ENCODE measurements at places on chromosomes 3 and 15.
A peak's percentile ranks its signal among the peaks of the same experiment; 100 is the strongest.

DNA sequence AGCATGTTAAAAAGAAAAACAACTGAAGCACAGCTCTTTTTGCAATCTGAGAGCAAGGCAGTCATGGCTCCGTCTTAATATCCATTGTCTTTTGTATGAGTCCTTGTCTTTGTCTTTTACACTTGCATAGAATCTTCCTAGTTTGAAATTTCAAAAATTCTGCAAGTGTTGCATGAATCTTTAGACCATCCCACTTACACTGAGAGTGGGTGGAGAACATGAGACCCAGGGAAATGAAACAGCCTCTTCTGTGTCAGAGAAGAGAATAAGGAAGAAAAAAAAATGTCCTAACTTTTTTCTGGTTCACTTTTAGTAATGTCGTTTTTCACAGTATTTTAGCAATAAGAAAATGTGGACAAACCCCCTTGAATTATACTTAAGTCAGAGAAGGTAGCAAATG, 12.1 kb upstream of the DCLK3 start:
- no peaks in the 10 kb centered on the region for H3K27me3 ChIP-seq
- no peak overlapping the region for H3K27ac ChIP-seq
- no peak overlapping the region for H3K4me3 ChIP-seq
- H3K36me3 ChIP-seq = no peaks in the 10 kb centered on the region
- DNase-seq = no peak

GRCh38 chr3:35944926-35945710, 305.8 kb downstream of the ARPP21 start:
- H3K4me3 ChIP-seq = no peak overlapping the region
- H3K4me1 ChIP-seq = no peaks in the 10 kb centered on the region
- no peaks in the 10 kb centered on the region for H3K36me3 ChIP-seq
- no peak overlapping the region for H3K27ac ChIP-seq
- H3K27me3 ChIP-seq = no peaks in the 10 kb centered on the region

GRCh38 chr3:51591231-51591630, 52.7 kb downstream of the RAD54L2 start:
- no peak overlapping the region for H3K27ac ChIP-seq
- no peaks in the 10 kb centered on the region for H3K27me3 ChIP-seq
- H3K36me3 ChIP-seq = peaks cover 5% of the 10 kb centered on the region
- peak; percentile 36 for DNase-seq
- no peaks in the 10 kb centered on the region for H3K4me1 ChIP-seq
- H3K4me3 ChIP-seq = no peak overlapping the region

DNA sequence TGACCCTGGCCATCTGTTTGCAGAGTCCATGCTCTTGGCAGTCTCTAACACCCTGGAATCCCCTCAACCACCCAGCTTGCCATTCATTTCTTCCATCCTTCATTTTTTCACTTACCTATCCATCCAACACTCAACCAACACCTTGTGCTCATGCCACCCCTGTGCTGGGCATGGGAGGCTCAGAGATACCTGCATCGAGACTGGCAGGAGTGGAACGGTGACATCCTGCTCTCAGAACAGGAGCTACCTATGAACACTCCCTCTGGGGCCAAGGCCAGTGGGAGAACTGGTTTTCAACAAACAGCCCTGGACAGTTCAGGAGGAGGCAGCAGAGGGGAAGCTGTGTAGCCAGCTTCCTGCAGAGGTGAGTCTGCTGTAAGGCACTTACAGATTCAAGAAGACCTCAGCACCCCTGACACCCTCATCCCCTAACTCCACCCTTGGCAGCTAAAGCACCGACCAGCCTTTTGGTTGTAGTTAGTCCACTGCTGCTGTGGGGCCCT, 19.5 kb upstream of the ATP2B2 start:
- no peak overlapping the region for H3K27ac ChIP-seq
- no peaks in the 10 kb centered on the region for H3K4me1 ChIP-seq
- H3K27me3 ChIP-seq = peaks cover 63% of the 10 kb centered on the region
- H3K4me3 ChIP-seq = no peak overlapping the region
- no peaks in the 10 kb centered on the region for H3K36me3 ChIP-seq

DNA sequence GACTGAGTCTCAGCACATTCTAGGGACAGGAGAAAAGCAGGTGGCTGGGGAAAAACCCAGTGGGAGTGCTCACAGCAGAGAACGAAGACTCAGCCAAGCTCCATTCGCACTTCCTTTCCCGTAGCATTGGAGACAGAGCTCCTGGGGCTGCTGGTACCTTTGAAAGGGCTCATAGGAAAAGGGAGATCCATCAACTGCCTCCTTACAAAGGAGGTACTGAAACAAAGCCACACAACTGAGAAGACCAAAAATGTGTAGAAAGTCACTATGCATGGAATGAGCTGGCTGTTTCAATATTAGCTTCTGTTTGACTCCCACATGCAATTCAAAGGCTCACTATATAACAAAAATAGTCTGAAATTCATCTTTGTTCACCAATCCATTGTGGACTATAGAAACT, 16.9 kb downstream of the STIMATE start:
- H3K27ac ChIP-seq = no peak overlapping the region
- no peak overlapping the region for H3K4me3 ChIP-seq
- H3K36me3 ChIP-seq = no peaks in the 10 kb centered on the region
- H3K4me1 ChIP-seq = no peaks in the 10 kb centered on the region

DNA sequence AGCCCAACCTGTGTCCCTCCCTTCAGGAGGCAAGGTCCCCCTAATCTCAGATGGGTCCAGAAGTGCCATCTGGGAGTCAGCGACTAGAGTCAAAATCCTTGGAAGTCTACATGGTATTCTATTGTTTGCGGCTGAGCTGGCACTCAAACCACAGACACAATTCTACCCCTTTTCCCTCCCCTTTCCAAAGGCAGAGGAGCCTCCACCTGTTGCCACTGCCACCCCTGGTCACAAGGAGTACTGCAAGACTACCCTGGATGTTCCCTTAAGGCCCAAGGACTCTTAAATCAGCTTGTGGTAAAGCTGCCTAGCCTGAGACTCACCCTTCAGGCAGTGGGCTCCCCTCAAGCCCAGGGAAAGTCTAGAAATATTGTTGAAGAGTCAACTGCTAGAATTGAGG, 4.3 kb upstream of the OR5H6 start:
- no peaks in the 10 kb centered on the region for H3K4me1 ChIP-seq
- H3K27me3 ChIP-seq = no peaks in the 10 kb centered on the region
- H3K27ac ChIP-seq = no peak overlapping the region
- DNase-seq = no peak
- no peak overlapping the region for H3K4me3 ChIP-seq
